Midbrain (tissue), 1 donor: ENCODE measurements at places on chromosomes 2 and 18.
A peak's percentile ranks its signal among the peaks of the same experiment; 100 is the strongest.

GRCh38 chr2:105496271-105496670, 97.4 kb upstream of the FHL2 start:
- no peak for DNase-seq

DNA sequence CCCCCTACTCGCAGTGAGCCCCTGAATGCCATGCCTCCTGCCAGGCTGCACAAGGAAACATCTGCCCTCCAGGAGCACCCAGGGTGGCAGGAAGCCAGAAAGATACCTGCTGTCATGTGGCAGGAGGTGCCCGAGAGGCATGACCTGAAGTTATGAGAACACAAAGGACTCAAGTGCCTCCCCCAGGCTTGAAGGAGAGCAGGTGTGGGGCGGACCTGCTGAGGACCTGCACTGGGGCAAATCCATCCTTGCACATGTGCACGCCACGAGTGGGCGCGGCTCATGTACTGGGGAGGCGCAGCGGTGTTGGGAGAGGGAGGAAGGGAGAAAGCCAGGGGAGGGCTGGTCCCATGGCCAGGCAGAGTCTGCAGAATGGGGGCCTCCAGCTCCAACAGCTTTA, 26.9 kb downstream of the SDC1 start:
- DNase-seq, result no peak

DNA sequence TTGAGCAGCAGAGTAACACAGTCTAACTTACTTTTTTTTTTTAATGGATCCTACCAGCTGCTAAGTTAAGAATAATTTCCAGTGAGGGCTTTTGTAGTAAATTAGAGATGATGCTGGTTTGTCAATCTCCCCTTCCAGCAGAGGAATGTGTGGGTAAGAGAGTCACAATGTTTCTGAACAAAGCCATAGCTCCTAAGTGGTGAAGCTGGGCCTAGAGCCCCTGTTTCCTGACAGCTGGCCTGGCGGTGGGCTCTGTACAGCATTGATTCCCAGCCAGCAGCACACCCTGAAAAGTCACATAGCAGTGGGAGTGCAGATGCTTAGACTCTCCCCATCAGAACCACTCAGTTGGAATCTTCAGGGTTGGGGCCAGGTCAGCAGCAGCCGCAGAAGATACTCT, 24.4 kb downstream of the CAPG start:
- DNase-seq, result no peak

GRCh38 chr18:69399253-69399652, 1.4 kb upstream of the DOK6 start:
- DNase-seq, result no peak

DNA sequence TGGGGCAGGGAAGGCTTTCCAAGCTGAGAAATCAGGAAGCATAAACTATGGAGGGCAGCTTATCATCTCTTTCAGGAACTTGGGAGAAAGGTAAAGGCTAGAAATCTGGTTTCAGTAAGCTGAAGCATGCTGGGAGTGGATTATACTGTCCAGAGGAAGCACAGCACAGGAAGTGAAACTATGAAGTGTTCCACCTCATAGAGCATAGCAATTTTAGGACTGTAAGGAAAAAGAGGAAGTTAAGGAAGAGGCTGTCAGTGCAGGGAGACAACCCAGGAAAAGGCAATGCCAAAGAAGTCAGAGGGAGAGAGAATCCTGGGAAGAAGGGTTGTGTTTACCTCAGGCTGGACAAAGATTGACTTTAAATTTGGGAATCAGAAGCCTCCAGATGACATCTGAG, 51.9 kb downstream of the EFEMP1 start:
- DNase-seq, result peak; percentile 24

DNA sequence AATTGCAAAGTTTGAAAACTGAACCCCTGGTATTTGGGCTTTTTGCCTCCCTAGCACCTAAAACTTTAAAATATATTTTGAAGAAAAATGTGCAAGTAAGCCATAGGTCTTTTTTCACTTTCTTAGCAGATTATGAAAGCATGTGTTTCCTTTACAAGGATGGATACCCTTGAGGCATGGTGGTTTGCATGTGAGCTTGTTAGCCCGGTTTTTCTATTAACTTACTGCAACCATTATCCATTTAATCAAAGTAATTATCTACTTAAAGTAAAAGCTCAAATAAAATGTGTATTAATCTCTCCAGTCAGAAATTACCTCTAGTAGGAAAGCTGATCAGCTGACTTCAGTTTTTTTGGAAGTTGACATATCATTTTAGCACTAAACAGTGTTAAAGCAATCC, 140.6 kb downstream of the EML6 start:
- no peak for DNase-seq

GRCh38 chr2:75390169-75390568, 170.6 kb downstream of the EVA1A start:
- DNase-seq, result no peak

DNA sequence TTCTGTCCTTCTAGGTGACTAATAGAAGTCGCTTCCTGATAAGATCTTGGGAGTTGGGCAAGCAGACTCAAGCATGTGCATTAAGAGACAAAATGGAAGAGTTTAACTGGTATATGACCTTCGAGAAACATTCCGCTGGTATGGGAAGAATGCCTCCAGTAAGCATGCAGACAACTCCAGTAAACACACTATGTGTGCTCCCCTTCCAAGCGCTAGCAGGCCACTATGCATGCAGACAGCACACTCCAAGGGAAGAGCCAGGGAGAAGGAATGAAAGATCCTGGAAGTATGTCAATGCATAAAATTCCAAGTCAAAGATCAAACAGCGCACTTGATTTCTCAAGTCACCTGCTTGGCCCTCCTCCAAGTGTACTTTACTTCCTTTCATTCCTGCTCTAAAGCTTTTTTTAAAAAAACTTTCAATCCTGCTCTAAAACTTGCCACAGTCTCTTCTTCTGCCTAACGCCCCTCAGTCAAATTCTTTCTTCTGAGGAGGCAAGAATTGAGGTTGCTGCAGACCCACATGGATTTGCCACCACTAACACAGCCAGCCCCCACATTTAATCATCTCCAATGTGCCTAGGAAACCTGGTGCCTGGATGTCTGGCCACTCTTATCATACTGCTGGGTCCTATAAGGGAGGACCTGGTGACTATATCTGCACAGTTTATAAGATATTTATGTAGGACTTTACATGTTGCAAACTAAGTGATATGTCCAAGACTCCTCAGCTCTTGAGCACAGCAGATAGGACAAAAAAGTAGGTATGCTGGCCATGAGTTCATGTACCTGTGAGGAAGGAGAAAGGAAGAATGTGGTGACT, 239.8 kb downstream of the PDE11A start:
- no peak for DNase-seq

- DNase-seq, result no peak
These were observed 152.0 kb upstream of the XPO1 start for GRCh38 chr2:61690078-61690596.

DNA sequence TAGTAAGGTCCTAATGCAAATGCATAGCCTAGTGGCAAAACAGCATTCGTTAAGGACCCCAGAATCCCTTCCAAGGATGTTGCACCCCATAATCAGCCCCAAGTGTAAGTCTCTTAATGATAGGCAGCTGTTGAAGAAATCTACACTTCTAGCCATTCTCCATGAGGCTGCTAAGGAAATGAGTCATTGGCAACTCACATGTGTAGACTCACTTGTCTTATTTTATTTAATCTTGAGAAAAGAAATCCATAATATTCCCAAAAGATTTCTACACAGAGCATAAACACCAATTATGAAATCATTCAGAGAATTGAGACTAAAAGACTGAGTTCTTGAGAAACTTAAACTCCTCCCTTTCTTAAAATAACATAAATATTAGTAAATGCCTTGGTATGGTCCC, 52.4 kb downstream of the AKAIN1 start:
- DNase-seq, result no peak

- DNase-seq, result no peak
These were observed 322.3 kb upstream of the EPAS1 start for GRCh38 chr2:45974762-45975408.
